CD4-positive, alpha-beta T cell treated with Interleukin-4 for 1 hour (primary cell): ENCODE measurements at places on chromosomes 5 and 9.

DNA sequence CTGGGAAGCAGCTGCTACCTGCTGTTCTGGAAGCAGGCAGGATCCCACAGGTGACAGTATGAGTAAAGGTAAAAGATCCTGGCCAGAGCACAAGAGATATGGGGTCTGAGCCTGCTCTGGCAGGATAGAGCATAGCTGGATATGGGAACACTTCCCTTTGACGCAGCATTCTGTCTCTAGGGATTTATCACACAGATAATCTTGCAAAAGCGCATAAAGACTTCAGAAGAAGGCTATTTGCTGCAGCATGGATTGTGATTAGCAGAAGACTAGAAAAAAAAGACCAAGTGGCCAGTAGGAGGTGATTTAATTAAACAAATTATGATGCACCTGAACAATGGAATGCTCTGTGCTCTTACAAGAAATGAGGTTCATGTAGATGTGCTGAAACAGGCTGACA, 52.4 kb upstream of the PWWP2A start:
- DNase-seq, result no peak

- no peak for DNase-seq
Measured at GRCh38 chr9:20442461-20443319, 179.6 kb downstream of the MLLT3 start.

GRCh38 chr5:60945813-60946187, 795 bp downstream of the NDUFAF2 start:
- no peak for DNase-seq

DNA sequence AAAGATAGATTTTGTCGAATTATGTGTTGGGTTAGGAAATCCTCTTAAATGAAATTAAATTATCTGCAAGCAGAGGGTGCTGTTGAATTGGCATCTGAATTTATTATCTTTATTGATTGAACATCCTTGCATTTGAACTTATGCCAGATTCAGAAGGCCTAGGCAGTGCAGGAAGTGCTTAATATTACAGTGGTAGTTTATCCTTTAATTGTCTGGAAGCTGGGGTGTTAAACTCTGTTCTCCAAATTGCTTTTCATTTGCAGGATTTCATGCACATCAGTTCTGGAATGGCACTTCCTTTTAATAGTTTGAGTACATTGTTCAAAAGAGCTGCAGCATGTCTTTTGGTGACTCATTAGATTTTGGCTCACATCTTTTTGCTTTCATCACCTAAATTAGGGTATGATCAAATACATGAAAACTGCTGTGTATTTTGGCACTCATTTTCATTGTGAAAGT, 186.3 kb downstream of the KDM4C start:
- DNase-seq, result no peak

GRCh38 chr9:23563517-23563916, 262.5 kb downstream of the ELAVL2 start:
- no peak for DNase-seq

- no peak for DNase-seq
Measured at GRCh38 chr9:76677481-76678055, 86.7 kb upstream of the PCA3 start.

DNA sequence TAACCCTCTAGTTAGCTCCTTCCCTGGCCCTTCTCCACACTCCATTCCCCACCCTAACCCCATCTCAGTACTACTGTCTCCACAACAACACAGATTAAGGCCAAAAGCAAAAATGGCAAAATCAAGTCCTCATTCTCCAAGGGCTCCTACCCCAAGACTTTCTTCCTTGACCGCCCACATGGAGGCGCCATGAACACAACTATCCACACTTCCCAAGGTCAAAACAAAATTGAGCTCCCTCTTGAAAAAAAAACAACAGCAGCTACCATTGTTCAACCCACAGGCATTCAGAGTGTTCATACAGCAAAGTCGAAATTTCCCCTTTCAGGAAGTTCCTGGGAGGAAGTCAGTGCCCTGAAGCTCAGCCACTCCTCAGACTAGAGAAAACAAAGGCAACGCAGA, 54.4 kb downstream of the GNAQ start:
- DNase-seq, result peak; percentile 64
